Omental fat pad (tissue), 4 donors: ENCODE measurements at places on chromosomes 7 and 10.

DNA sequence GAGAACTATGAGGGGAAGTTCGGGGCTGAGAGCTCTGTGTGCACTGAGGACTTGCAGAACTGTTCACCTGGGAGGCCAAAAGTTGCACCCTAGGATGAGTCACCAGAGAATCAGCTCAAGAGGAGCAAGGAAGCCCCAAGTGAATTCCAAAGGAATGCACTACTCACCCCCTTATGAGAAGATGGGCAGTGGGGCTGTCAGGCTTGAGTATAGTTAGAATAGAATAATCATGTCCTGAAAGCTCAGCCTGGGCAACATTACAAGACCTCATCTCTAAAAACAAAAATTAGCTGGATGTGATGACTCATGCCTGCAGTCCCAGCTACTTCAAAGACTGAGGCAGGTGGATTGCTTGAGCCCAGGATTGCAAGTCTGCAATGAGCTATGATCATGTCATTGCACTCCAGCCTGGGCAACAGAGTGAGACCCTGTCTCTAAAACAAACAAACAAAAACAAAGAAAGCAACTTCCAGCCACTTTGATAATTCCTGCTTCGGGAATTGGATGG is 30.0 kb downstream of the MAP3K8 start:
- DNase-seq, result no peak

DNA sequence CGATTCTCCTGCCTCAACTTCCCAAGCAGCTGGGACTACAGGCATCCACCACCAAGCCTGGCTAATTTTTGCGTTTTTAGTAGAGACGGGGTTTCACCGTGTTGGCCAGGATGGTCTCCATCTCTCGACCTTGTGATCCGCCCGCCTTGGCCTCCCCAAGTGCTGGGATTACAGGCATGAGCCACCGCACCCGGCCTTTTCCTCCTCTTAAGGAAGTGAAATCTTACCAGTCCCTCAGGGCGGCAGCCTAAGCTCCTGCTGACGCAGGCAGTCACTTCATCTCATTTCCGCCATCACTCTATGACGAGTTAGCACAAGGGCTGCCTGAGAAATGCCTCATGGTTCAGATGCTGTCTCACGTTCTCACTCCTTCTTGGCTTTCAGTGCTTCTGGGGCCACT is 246.0 kb upstream of the SHH start:
- no peak for DNase-seq

DNA sequence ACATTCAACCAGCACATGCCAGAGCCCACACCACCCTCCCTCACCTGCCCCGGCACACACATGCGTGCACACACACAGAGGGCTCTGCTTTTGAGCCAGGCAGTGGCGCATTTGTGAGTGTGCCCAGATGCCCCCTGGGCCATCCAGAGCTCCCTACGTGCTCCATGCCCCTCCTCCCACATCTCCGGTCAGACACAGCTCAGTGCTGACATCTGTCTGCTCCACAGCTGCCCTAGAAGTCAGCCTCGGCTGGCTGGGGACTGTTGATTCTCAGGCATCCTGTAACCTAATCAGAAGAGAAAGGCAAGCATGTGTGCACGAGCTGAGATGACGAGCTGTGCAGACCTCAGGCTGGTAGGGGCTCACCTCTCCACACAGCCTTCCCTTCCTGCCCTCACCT is 135.1 kb downstream of the ZMIZ1 start:
- DNase-seq, result no peak

DNA sequence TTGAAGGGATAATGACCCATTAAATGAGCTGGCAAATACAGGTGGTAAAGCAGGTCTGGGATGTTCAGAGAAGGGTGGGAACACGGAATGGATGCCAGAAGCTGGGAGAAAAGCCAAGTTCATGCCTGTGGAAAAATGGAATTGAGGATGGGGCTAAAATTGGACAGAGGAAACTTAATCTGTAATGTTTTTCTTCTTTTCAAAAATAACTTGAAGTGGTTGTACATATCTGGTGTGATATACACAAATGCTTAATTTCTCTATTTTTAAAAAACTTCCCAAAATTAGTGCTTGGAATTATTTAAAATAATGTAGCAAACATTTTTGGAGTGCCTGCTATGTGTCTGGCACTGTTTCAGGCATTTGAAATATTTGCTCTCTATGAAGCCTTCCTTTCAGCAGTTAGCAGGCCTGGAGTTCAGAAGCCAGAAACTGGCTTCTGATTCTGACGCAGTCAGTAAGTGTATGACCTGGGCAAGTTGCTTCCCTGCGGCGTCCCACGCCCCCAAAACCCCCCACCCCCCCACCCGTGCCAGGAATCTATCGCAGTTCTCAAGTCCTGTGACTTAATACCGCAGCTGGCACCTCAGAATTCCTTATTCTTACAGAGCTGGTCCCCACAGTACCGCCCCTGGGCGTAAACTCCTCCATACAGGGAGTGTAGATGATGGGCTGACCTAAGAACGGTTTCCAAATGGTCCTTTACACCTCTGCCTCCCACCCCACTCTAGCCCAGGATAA is 828 bp upstream of the MALSU1 start:
- DNase-seq, result no peak

- DNase-seq, result no peak
Measured at GRCh38 chr10:32190890-32191491, 134.8 kb upstream of the KIF5B start.

DNA sequence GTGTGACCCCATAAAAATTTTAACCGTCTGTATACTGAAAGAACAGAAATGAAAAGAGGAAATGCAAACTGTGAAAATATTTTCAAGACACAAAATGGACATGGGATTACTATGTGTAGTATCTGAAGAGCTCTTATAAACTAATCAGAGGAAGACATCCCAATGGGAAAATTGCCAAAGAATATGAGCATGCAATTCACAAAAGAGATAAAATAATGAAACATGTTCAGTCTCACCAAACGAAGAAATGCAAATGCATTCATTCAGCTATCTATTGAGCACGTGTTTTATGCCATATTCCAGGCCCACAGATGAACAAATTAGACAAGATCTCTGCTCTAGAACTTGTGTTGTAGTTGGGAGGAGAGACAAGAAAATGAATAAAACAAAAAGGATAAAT is 63.2 kb downstream of the NHLRC2 start:
- DNase-seq, result no peak

DNA sequence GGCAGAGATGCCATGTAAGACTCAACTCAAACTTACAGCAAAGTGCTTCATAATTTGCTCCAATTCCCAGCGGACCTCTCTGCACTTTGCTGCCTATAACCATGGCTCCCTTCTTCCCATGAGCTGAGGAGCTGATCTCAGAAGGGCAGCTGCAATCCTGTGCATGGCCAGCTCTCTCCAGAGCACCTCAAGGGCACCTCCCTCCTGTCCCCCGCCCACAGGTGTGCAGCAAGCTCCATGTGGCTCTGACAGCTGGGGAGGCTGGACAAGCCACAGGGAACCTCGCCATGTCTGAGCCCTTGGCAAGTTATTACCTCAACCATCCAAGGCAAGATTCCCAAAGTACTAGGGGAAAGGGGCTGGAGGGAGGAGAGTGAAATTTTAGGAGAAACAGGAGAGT is 61.1 kb upstream of the DDC start:
- no peak for DNase-seq

GRCh38 chr7:78690174-78690573 is 763.3 kb downstream of the MAGI2 start:
- no peak for DNase-seq

DNA sequence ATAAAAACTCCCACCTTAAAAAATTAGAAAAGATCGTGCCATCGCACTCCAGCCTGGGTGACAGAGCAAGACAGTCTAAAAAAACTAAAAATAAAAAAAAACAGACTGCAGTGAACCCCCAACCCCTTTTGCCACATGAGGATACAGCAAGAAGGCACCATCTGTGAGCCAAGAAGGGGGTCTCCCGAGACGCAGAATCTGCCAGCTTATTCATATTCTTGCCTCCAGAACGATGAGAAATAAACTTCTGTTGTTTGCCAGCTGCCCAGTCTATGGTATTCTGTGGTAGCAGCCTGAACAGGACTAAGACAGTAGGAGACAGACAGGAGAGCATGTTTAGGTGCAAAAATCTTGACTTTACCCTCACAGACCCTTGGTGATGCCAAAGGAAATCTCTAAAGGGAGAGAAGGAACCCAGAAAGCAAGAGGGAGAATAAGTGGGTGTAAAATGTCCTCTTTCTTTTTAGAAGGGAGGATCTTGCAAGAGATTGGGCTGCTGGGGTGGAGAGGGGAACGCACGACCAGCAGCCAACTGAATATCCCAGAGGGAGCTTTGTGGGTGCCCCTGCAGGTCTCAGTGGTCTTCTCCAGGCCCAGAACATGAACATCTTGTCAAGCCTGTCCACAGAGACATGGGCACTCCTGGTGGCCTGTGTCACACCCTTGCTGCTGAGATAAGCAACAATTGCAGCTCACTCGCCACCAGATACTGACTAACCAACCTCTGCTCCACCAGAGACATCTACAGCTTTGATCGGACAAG is 400.7 kb upstream of the FOXK1 start:
- DNase-seq, result no peak

DNA sequence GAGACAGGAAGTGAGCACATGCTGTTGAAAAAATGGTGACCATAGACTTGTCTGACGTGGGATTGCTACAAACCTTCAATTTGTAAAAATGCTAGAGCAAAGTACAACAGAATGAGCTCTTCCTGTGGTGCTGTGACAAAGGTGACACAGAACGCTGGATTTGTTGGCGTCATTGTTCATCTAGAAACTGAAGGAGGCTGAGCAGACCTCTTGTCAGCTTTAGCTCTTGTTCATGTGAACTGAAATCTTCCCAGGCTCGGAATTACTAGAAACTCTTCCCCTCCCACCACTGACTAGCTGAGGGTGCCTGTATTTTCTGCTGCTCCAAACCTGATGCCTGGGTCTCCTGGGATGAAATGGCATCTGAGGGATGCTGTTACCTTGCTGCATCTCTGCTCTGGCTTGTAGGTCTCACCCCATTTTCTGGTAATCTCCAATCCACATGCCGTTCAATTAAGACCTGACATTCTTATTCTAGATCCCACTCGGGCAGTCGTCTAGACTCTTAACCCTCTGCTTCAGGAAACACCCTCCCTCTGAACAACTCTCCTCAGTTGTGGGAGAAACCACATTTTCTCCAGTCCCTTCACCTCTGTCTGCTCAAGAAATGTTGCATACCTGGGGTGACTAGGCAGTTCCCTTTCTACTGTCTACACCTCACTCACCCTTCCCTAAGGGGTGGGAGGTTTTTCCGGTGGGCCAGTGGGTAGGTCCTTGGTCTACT is 349.3 kb downstream of the CXCL12 start:
- no peak for DNase-seq
